Activated CD4-positive, alpha-beta memory T cell treated with anti-CD3 and anti-CD28 coated beads, Interleukin-2, amount 10 ng/mL, durations not matched to agents 7 days and 5 days (primary cell): ENCODE measurements at places on chromosomes 2 and 18. TPM values are rescaled to one million over a fixed set of nuclear protein-coding genes. Genes with fewer than 3 reads are reported as not detected.

DNA sequence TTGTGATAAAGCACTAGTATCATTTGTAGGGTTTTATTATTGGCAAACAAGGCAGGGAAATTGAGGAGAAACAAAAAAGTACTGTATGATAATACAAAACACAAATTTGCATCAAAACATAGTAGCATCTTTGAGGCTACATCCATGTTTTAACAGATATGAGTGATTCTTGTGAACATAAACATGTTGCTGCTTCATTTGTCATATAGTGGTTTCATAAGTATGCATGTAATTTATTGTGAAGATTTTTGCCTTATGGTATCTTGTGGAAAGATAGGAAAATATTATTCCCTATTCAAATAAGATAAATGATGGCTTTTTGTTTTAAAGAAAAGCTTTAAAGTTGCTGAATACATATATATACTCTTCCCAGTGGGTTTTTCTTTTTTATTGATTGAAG, 60.3 kb downstream of the VRK2 start:
- H3K4me3 ChIP-seq, result no peak overlapping the region
- peaks cover 10% of the 10 kb centered on the region for H3K36me3 ChIP-seq
- peaks cover 11% of the 10 kb centered on the region for H3K4me1 ChIP-seq
- no peak overlapping the region for H3K27ac ChIP-seq
- H3K27me3 ChIP-seq, result no peaks in the 10 kb centered on the region

DNA sequence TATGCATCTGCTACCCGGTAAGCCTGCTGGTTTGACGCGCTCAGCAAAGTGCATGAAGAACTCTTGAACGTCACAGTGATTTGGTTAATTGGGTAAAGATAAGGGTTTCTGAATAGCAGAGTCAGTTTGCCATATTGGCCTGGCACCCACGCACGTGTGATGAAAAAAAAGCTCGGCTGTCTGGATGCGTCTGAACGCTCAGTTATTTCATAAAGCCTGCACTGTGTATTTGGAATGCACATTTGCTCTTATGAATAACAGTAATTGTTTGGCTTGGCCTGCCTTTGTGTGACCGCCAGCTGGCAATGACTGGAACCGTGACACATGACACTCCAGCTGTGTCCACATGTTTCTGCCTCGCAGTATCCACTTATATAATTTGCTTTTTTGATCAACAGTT, 129.2 kb upstream of the MEIS1 start:
- H3K4me3 ChIP-seq, result no peak overlapping the region
- no peak for DNase-seq
- no peak overlapping the region for H3K27ac ChIP-seq
- H3K4me1 ChIP-seq, result no peaks in the 10 kb centered on the region
- H3K36me3 ChIP-seq, result no peaks in the 10 kb centered on the region
- H3K27me3 ChIP-seq, result no peaks in the 10 kb centered on the region

DNA sequence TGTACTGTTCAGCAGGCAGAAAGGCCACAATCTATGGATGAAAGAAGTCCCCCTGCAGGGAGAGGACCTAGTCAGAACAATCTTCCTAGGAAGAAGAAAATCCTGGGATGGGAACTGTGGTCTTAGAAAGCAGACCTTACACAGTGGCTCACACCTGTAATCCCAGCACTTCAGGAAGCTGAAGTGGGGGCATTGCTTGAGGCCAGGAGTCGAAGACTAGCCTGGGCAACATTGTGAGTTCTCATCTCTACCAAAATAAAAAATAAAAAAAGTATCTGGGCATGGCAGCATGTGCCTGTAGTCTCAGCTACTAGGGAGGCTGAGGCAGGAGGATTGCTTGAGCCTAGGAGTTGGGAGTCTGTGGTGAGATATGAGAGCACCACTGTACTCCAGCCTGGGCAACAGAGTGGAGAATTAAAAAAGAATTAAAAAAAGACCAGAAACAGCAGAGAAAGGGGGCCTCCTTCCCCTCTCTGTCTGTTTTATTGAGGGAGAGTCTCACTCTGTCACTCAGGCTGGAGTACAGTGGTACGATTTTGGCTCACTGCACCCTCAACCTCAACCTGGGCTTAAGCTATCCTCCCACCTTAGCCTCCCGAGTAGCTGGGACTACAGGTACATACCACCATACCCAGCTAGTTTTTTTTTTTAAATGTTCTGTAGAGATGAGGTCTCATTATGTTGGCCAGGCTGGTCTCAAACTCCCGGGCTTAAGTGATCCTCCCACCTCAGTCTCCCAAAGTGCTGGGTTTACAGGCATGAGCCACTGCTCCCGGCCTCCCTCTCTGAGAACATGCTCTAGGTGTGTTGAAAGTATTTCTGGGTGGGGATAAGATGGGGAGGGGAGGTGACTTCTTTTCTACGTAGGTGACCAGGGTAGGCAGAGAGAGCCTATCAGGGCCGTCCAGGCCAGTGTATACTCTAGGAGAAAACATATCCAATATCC, 7.4 kb downstream of the RHOB start:
- no peak overlapping the region for H3K4me3 ChIP-seq
- DNase-seq, result peak; percentile 5
- no peaks in the 10 kb centered on the region for H3K36me3 ChIP-seq
- peaks cover 26% of the 10 kb centered on the region for H3K27me3 ChIP-seq
- H3K4me1 ChIP-seq, result no peaks in the 10 kb centered on the region
- no peak overlapping the region for H3K27ac ChIP-seq

DNA sequence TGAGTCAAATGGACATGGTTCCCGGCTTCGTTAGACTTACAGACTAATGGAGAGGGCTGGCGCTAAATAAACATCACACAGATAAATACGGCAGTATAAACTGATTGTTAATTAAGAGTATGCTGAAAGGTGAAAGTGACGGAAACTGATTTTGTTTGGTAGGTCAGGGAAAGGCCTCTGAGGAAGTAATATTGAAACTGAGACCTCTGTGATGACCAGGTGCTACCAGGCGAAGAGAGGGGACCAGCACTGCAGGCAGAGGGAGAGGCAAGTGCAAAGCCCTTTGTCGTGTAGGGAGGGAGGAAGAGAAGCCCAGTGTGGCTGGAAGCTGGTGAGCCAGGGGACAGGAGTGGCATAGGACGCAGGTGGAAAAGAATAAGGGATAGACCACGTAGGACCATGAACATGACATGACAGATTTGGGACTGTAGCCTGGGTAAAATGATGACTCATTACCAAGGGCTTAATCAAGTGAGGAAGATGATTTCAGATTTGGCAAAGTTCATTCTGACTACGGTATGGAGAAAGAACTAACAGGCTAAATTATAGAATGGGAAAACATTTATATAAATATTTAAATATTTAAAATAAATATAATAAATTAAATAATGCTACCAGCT, 433.1 kb downstream of the NCKAP5 start:
- no peaks in the 10 kb centered on the region for H3K27me3 ChIP-seq
- H3K36me3 ChIP-seq, result no peaks in the 10 kb centered on the region
- H3K27ac ChIP-seq, result no peak overlapping the region

DNA sequence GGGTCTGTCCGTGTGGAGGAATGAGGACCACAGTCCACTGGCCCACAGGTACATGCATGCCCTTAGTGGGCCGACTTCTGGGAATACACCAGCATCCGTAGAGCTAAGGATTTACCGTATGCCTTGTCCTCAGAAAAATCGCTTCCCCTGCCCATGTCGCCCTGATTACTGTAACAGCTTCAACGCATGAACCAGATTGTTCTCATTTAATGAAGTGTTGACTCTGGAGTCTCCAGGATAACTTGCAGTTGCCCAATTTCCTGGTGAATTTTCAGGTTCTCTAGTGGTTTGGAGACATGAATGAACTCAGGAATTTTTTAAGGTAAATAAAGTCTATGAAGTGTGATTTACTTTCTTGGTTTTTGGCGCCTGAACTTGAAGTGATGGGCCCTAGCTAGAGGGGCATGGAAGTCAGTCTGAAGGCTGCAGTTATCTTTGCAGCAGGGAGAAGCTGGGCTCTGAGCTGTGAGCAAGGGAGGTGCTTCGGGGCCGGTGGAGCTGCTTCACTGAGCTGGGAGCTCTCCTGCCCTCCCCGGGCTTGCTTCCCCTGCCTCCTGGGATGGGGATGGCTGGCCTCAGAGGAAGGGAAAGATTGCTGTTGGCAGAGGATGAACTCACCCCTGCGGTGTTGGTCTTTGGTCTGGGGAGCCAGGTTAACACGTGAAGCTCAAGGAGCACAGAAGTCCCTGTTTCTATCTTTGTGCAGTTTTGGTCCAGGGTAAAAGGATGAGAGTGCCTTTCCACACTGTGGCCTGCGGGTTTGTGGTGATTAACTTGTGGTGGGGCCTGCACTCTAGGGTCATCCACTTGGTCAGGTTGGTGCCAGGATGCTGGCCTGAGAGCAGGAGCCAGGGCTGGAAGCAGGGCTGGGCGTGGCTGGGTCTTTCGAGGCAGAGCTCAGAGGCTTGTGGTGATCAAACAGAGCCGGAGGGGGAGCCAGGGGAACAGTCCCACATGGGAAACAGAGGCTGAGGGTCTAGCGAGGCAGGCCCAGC, 28.1 kb downstream of the TCF7L1 start:
- no peak for DNase-seq
- peaks cover 3% of the 10 kb centered on the region for H3K27me3 ChIP-seq
- H3K27ac ChIP-seq, result no peak overlapping the region
- H3K36me3 ChIP-seq, result no peaks in the 10 kb centered on the region

GRCh38 chr2:64323197-64323596, 130.8 kb upstream of the LGALSL start:
- peaks cover 25% of the 10 kb centered on the region for H3K27me3 ChIP-seq
- H3K4me1 ChIP-seq, result peaks cover 42% of the 10 kb centered on the region
- H3K27ac ChIP-seq, result no peak overlapping the region
- H3K36me3 ChIP-seq, result no peaks in the 10 kb centered on the region

GRCh38 chr18:45619826-45620201, 4.5 kb downstream of the SLC14A2 start:
- peaks cover 15% of the 10 kb centered on the region for H3K27me3 ChIP-seq
- no peaks in the 10 kb centered on the region for H3K36me3 ChIP-seq
- DNase-seq, result no peak
- no peaks in the 10 kb centered on the region for H3K4me1 ChIP-seq
- no peak overlapping the region for H3K27ac ChIP-seq

DNA sequence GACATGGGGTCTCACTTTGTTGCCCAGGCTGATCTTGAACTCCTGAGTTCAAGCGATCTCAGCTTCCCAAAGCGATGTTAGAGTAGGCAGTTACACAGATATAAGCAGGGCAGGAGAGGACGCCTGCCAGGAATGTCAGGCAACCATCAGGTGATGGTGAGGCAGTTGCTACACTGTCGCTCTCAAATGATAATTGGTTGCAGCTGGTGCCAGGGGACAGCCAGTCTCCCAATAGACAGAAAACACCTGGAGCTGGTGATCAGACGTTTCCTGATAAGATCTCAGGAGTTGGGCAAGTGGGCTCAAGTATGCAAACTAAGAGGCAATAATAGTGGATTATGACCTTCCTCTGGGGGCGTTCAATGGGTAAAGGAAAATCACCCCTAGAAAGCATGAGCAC, 163.1 kb upstream of the RGPD4 start:
- no peaks in the 10 kb centered on the region for H3K4me1 ChIP-seq
- no peak for DNase-seq
- H3K27ac ChIP-seq, result no peak overlapping the region
- no peak overlapping the region for H3K4me3 ChIP-seq

DNA sequence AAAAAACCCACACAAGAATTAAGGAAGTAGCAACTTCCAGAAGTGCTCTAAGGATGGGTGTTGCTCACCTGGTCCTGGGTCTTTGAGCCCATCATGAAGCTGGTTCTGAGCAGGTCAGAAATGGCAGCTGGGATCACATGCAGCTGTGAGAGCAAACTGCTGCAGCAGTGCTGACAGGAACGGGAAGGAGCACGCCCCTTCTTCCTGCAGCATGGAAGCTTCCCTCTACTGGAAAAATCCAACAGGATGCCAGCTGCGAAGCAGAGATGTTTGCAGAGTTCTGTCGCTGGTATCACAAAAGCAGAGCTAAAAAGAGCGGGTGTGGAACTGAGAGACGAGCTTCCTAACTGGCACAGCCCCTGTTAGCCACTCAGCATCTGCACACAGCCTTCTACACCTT, 33.7 kb downstream of the EIF4E2 start:
- no peak overlapping the region for H3K27ac ChIP-seq
- H3K27me3 ChIP-seq, result no peaks in the 10 kb centered on the region
- H3K4me1 ChIP-seq, result peaks cover 18% of the 10 kb centered on the region
- no peak overlapping the region for H3K4me3 ChIP-seq

GRCh38 chr2:139790807-139791752, 1010.9 kb upstream of the NXPH2 start:
- H3K27me3 ChIP-seq, result no peaks in the 10 kb centered on the region
- no peaks in the 10 kb centered on the region for H3K4me1 ChIP-seq
- no peak overlapping the region for H3K4me3 ChIP-seq
- DNase-seq, result no peak
- H3K36me3 ChIP-seq, result no peaks in the 10 kb centered on the region

GRCh38 chr2:236057375-236057774, 110.8 kb downstream of the GBX2 start:
- DNase-seq, result no peak
- H3K4me1 ChIP-seq, result no peaks in the 10 kb centered on the region
- peaks cover 19% of the 10 kb centered on the region for H3K27me3 ChIP-seq
- H3K27ac ChIP-seq, result no peak overlapping the region
- H3K4me3 ChIP-seq, result no peak overlapping the region

DNA sequence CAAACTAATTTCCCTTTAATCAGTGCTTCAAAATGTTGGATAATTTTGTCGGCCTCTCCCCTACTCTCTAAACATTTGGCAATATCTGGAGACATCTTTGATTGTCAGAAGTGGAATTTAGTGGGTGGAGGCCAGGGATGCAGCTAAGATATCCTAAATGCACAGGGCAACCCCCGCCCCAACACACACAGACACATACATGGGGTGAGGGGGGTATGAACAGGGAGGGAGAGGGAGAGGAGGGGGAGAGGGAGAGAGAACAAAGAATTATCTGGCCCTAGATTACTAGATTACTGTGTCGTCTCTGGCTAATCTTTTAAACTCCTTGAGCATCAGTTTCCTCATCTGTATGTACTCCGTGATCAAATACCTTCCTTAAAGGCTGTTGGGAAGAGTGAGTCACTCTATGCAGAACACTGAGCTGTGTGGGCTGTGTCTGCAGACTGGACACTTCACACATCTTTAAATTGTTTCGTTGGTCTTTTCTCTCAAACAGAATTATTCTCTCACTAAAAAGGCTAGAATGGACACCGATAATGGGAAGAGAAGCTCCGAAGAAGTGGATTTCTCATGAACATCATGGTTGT, 2.9 kb downstream of the RNF149 start:
- H3K27me3 ChIP-seq, result no peaks in the 10 kb centered on the region
- peaks cover 62% of the 10 kb centered on the region for H3K36me3 ChIP-seq
- H3K4me3 ChIP-seq, result peak overlapping the region; percentile 100
- DNase-seq, result no peak
- peak overlapping the region; percentile 97 for H3K27ac ChIP-seq

- no peak for DNase-seq
- no peaks in the 10 kb centered on the region for H3K36me3 ChIP-seq
- H3K4me1 ChIP-seq, result no peaks in the 10 kb centered on the region
- no peaks in the 10 kb centered on the region for H3K27me3 ChIP-seq
- no peak overlapping the region for H3K4me3 ChIP-seq
- H3K27ac ChIP-seq, result no peak overlapping the region
Measured at GRCh38 chr2:128786316-128786715, 467.6 kb upstream of the HS6ST1 start.

The MMADHC gene
- 112 TPM for total RNA-seq

The GREB1 gene
- total RNA-seq, result 0.13 TPM

The TDRD15 gene
- total RNA-seq, result 0.05 TPM

The LINC00305 gene
- not detected for total RNA-seq

The UGT1A5 gene
- total RNA-seq, result not detected

The CHRNG gene
- not detected for total RNA-seq

The MAPK4 gene
- total RNA-seq, result not detected

The SKA1 gene
- 45.6 TPM for total RNA-seq

The POU3F3 gene
- total RNA-seq, result not detected

The EVX2 gene
- total RNA-seq, result not detected

The TUBA3E gene
- total RNA-seq, result not detected
